ENCODE measurements at places on chromosomes 2 and 18.

DNA sequence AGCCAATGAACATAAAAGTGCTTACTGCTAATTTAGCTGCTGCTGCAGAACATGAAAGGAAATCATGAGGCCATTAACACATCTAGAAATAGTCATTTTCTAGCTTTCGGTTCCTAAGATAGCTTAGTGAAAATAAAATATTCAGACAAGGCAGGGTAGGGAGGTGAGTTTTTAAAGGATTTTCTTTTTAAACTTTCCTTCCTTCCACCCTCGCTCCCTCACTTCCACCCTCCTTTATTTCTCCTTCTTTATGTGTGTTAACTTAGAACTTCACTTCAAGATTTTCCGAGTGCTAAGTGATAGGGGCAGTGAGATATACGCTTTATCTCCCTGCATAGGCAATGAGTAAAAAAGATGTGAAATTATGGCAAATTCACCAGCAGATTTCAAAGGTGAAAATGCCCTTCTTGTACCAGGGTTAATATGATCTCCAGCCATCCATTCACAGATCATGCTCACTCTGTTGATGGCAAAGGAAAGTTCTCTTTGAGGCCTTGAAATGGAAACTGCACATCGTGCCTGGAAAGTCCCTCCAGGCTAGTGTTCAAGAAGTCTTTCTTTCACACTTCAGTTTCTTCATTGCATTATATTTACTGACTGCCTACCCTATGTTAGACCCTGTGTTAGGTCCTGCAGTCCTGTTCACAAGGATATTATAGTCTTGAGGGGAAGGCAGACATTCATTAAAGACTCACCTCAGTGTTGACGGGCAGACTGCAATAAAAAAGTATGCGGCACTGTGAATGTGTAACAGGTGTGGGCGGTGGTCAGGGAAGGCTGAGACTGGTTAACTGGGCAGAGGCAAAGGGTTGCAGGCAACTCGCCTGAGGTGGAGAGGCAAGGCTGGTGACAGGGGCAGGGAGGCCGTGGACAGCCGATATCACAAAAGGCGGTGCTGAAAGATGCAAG is 200.8 kb downstream of the PLCL1 start:
- no peak for DNase-seq

GRCh38 chr2:146874260-146874658 is 970.6 kb upstream of the ACVR2A start:
- peak; percentile 38 for DNase-seq

DNA sequence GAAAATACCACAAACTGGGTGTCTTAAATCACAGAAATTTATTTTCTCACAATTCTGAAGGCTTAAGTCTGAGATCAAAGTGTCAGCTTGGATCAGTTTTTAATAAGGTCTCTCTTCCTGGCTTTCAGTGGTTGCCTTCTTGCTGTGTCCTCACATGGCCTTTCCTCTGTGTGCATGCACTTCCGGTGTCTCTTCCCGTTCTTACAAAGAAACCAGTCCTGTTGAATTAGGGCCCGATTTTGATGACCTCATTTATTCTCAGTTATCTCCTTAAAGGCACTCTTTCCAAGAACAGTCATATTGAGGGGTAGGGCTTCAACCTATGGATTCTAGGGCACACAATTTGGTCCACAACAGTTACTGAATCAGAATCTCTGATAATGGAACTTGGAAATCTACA is 5.4 kb upstream of the XIRP2 start:
- DNase-seq: no peak

- no peak for DNase-seq
These were observed 14.9 kb downstream of the SCG2 start for GRCh38 chr2:223587301-223587700.

DNA sequence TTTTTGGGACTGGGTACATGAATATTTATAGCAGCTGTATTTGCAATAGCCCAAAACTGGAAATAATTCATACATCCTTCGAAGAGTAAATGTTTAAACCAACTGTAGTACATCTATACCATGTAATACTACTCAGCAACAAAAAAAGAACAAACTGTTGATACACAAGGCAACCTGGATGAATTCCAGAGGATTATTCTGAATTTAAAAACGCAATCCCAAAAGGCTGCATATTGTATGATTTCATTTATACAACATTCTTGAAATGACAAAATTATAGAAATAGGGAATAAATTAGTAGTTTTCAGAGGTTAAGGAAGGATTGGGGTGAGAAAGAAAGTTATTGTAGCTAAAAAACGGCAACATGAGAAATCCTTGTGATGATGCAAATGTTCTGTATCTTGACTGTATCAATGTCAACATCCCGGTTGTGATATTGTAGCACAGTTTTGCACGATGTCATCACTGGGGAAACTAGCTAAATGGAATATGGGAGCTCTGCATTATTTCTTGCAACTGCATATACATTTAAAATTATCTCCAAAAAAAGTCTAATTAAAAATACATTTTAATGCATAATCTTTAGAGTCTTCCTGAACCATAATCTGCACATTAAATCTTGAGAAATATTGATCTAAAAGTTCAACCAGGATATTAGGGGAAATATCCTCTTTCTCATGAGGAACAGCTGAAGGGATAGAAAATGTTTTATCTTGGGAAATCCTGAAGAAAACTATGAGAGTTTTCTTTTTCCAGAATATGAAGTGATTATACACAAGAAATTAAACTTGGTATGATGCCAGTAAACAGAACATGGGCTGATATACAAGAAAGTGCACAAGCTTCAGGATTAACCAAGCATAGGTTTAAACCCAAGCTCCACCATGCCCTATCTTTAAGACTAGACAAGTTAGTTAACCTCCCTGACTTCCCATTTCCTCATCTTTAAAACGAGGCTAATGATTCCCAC is 21.9 kb downstream of the EVA1A start:
- DNase-seq: no peak

GRCh38 chr2:191597186-191597751 is 80.7 kb upstream of the NABP1 start:
- no peak for DNase-seq

DNA sequence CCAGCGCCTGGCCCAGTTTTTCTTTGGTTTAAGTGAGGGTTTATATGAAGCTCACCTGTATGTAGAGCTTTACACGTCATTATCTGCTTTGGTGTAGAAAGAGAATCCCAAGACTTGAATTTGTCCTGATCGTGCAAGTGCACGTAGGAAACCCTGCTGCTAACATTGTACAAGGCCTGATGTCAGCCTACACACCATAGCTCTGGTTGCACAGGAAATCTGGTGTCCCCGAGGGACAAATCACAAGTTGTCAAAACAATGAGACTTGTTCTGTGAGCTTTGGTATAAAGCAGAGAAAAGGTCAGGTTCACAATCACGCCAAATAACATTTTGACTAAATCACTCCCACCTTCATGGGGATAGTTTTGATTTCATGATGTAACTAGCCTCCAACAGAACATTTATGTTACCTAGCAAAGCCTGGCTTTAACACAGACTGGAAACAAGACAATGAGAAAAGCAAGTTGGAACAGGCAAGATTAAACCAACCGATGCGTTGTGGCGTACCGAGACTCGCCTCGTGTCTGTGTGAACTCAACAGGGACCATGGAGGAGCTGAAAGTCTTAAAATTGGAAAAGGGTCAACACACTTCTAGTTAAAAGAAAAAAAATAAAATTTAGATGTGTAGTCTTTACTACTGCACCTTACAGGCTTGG is 41.4 kb downstream of the ZAP70 start:
- no peak for DNase-seq

- no peak for DNase-seq
These were observed 24.5 kb upstream of the KCNK3 start for GRCh38 chr2:26668041-26668440.

- DNase-seq: no peak
These were observed 14.9 kb upstream of the IL1R2 start for GRCh38 chr2:101976891-101977290.

- no peak for DNase-seq
These were observed 4.1 kb downstream of the TCF23 start for GRCh38 chr2:27152796-27153464.

GRCh38 chr2:63790906-63791305 is 50.8 kb upstream of the UGP2 start:
- DNase-seq: no peak
